ENCODE measurements at places on chromosomes 3 and 15.

- DNase-seq: no peak
Observed at GRCh38 chr15:63449731-63450130, 54.7 kb upstream of the USP3 start.

DNA sequence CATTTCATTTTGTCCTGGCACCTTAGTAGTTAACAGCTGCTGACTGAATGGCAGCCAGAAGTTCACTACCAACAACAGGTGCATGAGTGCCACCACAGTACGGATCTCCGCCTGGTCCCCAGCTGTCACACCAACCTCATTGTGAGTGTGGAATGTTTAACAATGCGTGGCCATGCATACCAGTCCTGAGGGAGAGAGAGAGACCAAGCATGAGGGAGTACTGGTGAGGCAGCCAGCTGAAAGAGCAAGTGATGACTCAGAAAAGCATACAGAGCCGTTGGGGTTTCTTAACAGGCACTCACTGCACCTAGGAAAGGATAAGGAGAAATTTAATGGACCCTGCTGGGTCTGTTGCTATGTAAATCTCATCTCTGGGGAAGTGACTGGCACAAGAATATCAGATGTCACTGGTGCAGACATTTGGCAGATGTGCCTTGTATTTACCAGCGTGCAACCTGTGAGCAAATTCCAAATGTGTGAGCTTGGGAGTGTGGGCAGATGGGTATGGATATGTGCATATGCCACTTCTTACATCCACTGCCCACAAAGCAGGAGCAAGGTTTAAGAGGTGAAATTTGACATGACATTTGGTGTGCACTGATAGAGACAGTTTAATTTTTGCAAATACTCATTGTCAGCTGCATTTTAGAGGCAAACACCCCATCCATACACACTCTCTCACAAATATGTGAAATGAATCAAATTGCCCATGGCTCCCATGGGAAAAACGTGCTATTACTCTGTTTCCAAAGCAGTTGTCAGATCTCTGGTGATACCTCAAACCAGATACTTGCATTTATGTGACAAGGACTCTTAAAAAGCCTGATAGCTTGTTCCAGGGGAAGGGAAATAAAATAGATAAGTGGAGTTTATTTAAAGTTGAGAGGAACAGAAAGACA lies 245.2 kb upstream of the ARPP21 start:
- DNase-seq: no peak

GRCh38 chr15:47720555-47720954 lies 3.2 kb downstream of the SEMA6D start:
- no peak for DNase-seq

DNA sequence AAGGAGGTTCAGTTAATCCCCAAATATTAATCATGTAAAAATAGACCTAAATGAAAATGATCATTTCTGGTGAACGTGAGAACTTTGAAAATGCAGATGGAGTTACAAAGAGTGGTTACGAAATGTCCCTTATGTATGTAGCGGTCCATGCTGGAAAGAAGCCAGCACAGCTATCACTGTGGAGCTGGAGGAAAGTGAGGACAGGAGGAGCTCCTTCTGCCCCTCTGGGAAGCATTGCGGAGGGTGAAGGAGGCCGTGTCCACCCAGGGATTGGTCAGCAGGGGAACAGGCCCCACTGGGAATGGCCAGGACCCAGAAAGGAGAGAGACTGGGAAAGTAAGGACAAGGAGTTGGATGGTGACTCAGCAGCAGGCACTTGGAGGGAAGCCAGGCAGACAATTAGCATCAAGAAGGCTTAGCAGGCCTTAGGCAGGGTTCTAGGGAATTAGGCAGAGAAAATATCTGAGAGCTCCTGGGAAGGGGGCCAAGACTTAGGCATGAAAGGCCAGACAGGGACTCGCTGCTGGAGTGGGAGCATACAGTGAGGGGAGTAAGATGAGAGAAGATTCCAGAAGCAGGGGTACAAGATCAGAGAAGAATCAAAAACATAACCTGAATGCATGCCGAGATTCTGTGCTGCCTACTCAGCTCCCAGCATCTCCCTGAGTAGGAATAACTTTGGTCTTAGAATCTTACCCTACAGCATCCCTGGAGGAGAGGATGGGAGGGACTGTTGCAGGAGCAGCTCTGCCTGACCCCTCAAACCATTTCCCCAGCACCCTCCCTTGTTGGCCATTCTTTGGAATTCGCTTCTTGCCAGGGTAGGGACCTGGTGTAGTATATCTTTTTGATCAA lies 171.0 kb upstream of the UMPS start:
- no peak for DNase-seq

GRCh38 chr3:155326901-155327300 lies 33.4 kb upstream of the STRIT1 start:
- no peak for DNase-seq

DNA sequence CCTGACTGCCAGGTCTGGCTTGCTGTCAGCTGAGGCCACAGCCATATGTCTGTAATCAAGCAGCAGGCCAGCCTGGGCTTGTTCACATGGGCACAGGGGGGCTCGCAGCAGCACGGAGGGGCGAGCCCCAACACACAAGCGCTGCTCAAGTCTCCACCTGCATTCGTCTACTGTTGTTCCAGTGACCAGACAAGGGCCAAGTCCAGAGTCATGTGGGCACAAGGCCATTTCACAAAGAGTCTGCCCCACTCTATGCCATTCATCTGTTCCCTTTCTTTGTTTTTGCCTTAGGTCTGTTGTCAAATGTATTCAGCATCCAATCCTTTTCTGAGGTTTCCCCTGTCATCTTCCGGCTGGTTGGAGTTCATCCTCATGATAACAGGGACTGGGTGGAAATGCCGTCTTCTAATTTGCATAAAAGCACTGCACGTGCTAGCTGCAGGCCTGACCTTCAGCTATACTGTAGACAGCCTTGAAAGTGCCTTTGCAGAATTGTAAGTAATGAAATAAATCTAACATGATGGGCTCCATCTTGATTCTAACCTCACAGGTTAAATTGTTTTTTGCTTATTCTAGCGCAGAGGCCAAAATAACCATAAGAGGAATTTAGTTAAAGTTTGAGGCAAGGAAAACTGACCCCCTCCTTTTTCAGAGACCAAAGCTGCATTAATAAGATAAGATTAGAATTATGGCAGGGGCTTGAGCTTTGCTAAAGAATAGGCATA lies 28.6 kb upstream of the KBTBD12 start:
- DNase-seq: no peak

GRCh38 chr3:142022381-142022780 lies 127.0 kb downstream of the TFDP2 start:
- DNase-seq: no peak

- no peak for DNase-seq
Observed at GRCh38 chr3:30696896-30697295, 90.5 kb downstream of the TGFBR2 start.

DNA sequence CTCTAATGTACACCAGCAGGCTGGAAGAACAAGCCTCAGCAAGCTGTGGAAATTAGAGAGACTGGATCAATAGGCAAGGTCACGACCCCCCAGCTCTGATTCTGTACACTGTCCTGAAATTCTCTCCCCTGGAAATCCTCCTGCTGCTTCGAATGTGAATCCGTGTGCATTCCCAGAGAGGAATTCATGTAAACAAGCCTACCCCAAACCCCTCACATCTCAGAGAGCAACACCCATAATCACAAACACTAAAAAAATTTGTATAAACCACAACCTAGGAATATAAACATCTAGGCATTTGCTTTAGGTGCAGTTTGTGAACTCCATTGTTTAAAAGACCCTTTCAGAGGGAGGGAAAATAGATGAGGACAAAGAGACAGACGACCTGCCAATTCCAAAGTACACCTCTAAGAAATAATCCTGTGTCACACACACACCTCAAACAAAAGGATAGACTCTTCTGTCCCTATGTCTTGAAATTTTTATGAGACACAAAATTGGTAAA lies 325.2 kb downstream of the WDR72 start:
- DNase-seq: no peak

GRCh38 chr3:31891876-31892455 lies 89.1 kb downstream of the OSBPL10 start:
- DNase-seq: no peak

DNA sequence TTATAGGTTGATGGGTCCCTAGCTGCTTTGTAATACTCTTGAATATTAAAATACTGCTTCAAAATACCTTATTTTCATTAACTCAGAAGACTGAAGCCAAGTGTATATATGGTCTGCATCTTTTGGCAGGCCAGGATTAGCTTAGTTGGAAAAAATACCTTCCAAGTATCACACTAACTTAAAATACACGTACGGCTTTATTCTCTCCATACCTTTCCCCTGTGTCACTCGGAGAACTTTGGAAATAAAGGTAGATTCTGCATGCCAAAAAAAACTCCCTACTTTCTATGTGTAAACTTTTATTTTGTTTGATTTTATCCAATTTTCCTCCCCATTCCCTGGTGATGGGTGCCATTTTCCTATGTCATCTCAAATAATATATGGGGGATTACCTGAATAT lies 422.3 kb upstream of the MDFIC2 start:
- DNase-seq: no peak

DNA sequence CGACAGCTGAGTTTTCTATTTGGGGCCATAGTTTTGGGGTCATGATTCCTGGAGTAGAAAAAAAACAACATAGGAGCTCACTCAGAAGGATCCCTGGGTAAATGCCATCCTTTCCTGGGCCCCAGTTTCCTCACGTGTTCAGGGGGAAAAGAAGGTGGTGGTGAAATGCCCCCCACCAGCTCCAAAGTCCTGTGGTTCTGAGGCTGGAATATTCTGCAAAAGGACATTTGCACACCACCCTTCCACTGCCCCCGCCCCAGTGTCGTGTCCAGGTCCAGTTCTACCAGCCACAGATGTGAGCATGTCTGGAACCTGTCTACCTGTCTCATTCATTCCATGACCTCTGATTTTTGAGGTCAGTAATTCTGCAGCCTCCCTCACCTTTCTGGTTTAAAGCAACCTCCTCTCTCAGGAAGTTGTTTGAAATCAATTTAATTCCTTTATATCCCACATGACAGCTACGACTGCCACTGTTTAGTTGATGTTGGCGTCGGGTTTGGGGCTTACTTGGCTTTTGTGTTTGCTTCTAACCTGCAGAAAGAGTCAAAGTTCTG lies 82.1 kb downstream of the SMAD3 start:
- DNase-seq: no peak

DNA sequence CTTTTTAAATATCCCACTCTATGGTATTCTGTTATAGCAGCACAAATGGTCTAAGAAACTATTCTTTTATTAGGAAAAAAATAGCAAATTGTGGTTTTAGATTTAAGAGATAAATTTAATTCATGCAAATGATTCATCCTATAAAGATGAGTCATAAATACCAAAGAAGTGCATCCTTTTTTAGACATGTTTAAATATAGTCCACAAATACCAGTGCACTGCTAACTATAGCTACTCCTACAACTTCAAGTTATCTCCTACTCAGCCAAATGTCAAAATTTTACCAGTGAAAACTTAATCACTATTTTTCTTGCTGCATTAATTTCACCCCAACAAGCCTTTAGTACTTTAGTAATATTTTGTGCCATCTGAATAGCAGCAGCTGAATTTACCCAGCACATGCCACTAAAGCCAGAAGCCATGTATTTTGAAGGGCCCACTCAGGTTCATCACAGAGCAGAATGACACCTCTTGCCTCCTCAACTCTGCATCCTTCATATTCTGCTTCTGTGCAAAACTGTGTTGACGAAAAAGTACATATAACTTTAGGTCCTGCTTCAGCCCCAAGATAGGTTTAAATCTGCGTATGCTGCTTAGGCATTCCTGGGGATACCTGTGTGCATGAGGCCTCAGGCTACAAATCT lies 24.9 kb downstream of the CX3CR1 start:
- DNase-seq: no peak
